NCI-H2227 treated with DMSO at 0.1 percent for 48 hours (cell line): ENCODE measurements at places on chromosomes 7 and 10.

- DNase-seq: peak; percentile 76
These were observed 28.5 kb downstream of the RET start for GRCh38 chr10:43105102-43105955.

GRCh38 chr10:70458329-70459060 is 17.0 kb upstream of the NODAL start:
- no peak for DNase-seq

GRCh38 chr10:75137533-75138438 is 26.3 kb downstream of the SAMD8 start:
- no peak for DNase-seq

GRCh38 chr10:55668326-55668922 is 692.6 kb downstream of the ZWINT start:
- no peak for DNase-seq

DNA sequence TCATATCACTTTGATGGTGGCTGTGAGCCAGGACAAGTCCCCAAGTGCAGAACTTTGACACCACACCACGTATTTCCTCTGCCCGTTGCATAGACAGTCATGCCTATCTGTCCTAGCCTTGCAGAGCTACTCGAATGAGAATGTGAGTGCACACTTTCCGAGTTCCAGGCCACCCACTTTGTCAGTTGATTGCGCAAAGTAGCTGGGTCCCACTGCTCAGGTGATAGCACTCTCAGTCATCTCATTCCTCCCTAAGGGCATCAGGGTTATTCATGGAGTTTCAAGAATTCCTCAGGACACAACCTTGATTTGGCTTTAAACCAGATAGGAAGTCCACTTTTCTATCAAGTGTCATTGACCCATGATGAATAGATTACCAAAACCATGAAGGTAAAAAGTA is 19.3 kb downstream of the LSM5 start:
- DNase-seq: no peak

GRCh38 chr7:45066409-45066808 is 22.4 kb downstream of the NACAD start:
- DNase-seq: no peak

DNA sequence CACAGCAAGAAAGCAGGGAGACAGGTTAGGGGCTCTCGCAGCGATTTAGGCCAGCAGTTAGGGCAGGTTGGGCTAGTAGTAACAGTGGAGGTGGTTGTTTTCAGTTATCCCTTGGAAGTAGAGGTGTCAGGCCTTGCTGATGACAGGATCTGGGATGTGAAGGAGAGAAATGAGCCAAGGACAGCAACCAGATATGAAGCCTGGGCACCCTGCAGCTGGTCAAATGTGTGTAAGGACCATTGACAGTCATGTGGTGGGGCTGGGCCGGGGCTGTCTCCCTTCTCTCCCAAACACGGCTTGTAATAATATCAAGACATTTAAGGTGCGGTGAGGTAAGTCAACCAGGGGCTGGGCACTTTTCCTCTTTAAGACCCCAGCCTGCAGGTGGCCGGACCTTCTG is 112.5 kb upstream of the IGFBP3 start:
- DNase-seq: no peak

GRCh38 chr7:18210377-18210776 is 182.7 kb upstream of the PRPS1L1 start:
- DNase-seq: no peak

DNA sequence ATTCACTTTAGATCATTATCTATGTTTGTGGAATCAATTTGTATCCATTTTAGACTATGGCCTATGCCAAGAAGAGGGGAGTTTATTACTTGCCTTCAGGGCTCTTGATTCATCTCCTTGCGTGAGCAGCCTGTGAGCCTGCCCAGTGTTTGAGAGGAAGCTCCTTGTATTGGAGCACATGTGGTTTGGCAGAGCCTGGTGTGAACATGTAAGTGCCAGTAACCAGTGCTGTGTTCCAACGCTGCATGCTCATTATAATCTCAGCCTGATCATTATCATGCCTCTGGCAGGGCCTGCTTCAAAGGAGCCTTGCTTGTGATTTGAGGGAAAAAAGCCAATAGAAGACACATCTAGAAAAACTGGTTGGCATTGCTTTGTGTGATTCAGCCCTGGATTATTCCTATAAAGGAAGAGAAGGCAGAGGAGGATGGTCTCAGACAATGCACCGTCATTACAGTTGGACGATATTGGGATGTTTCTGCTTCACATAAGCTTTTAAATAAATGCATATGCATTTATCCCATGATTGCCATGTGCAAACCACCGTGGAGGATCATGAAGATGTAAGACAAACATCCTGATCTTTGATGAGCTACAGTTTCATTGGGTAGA is 203.4 kb upstream of the AHR start:
- no peak for DNase-seq

- no peak for DNase-seq
These were observed 80.9 kb upstream of the DYNC1I1 start for GRCh38 chr7:95691464-95691863.

GRCh38 chr7:106139265-106140251 is 27.4 kb upstream of the SYPL1 start:
- no peak for DNase-seq

- no peak for DNase-seq
These were observed 28.2 kb downstream of the CDK14 start for GRCh38 chr7:90624225-90624911.

DNA sequence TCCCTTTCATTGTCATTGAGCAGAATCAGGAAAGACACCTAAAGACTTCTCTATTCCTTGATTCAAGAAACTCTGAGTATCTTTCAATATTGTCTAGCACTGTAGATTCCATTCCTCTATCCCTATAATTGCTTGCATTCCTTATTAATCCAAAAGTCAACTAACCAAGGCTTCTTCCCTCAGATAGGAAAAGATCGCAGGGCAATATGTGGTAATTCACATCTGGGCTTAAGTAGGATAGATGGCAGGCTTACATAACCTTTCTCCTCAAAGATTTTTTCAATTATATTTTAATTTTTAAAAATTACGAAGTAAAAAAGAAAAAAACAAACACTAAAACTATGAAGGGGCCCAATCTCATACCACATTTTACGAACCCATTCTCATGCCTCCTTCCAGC is 7.1 kb upstream of the ARHGAP21 start:
- no peak for DNase-seq

DNA sequence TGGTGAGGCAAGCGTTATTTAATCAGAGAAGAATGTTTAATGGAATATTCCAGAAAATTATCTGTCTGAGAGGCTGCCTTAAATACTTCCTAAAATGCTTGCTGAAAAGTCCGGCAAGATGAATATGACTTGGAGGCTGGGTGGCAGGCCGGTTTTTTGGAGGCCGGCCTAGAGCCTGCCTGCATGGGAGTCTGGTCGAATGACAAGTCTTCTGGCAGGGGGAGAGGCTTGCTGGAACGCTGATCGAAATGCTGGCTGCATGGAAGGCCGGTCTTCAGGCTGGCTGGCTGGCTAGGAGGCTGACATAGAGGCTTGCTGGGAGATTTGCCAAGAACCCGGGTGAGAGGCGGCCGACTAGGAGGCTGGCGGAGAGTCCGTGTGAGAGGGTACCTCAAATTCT is 135.7 kb downstream of the OR13A1 start:
- DNase-seq: no peak

- DNase-seq: no peak
These were observed 47.5 kb upstream of the AGR3 start for GRCh38 chr7:16929146-16929762.

DNA sequence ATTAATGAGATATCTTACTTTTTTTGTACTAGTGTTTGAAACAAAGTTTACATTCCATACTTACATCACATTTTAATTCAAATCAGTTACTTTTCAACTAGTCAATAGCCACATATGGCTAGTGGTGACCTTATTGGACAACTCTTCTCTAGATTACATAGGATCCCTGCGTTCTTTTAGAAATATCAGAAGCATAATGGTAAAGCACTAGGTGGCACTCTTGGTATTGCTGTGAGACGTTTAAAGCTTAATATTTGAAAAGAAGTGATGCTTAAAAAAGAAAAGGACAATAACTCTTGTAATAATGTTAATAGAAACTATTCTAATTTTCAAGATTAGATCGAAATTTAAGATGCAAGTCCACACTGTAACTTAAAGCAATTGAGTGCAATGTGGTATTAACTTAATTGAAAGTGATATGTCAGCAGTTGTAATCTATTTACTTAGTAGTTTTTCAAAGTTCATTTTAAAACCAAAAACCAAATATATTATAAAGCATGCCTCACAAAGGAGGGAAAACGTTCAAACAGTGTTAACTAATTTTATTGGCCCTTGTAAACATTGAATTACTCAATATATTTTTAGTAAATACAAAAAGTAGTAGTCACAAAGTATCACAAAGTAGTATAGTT is 339.1 kb downstream of the ATRNL1 start:
- DNase-seq: peak; percentile 4

- no peak for DNase-seq
These were observed 400.4 kb downstream of the CDC14C start for GRCh38 chr7:49324707-49325106.

DNA sequence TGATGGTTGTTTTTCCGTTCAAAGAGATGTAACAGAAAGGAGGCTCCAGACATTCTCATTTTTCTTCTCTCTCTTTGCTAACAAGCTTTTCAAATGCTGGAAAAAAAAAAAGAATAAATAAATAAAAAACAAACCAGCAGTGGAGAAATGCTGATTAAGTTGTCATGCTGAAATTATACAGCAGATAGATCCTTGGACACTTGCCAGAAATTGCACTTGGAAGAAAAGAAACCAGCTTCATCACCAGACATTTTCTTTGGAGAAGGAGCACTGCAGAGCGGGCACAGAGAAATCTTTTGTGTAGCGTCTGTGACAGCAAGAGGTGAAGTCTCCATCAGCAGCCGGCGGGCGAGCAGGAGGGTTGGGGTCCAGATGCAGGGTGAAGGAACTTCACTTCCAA is 55.8 kb downstream of the CLRN3 start:
- peak; percentile 29 for DNase-seq
